ENCODE measurements at places on chromosomes 4 and X.

DNA sequence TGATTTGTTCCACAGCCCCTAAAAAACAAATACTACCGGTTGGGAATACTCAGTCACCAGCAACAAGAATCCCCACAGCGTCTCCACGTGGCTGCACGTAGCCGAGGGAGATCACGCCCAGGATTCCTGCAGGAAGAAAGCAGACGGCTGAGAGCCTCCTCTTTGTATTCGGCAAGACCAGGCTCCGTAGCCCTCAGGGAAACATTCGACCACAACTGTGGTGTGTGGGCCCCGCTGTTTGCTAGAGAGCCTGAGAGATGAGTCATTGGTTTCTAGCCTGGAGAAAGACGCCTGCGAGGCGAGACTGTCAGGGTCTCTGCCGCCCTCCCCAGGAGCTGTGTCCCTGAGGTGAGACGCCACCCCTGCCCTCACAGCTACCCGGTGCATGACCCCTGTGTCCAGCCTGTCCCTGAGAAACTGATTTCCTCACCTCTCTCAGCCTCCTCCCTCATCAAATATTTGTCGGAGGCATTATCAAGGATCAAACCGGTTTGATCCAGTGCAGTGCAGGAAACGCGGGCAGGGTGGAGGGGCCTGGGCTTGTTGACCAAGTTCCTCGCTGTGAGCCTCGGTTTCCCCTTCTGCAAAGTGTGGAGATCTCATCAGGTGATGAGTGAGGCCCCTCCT is 4.7 kb upstream of the S100P start:
- DNase-seq: peak; percentile 56

GRCh38 chr4:22597471-22597870 is 81.6 kb upstream of the ADGRA3 start:
- DNase-seq: no peak

DNA sequence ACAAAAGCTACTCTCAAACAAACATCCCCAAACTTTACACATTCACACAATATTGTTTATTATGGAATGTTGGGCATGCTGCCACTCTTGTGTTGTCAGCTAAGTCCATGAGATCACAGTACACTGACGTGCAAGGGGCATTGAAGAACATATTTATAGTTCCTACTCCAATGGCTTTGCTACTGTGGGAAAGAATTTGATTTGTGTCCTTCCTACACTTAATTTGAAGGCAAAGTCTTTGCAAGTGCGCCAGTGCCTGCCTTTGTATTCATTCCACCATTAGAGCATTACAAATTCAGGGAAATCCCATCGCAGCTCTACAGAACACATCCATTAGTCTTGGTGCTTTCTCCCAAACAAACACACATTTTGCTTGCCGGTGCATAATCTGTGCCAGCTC is 45.4 kb upstream of the FTHL17 start:
- DNase-seq: no peak

GRCh38 chr4:112751447-112751846 is 114.5 kb downstream of the LARP7 start:
- no peak for DNase-seq

GRCh38 chr4:139461022-139461628 is 7.2 kb downstream of the RAB33B start:
- DNase-seq: peak; percentile 34

- no peak for DNase-seq
Observed at GRCh38 chr4:165684177-165684805, 188.7 kb upstream of the TLL1 start.

GRCh38 chrX:40273356-40274050 is 175.7 kb upstream of the BCOR start:
- DNase-seq: peak; percentile 33

DNA sequence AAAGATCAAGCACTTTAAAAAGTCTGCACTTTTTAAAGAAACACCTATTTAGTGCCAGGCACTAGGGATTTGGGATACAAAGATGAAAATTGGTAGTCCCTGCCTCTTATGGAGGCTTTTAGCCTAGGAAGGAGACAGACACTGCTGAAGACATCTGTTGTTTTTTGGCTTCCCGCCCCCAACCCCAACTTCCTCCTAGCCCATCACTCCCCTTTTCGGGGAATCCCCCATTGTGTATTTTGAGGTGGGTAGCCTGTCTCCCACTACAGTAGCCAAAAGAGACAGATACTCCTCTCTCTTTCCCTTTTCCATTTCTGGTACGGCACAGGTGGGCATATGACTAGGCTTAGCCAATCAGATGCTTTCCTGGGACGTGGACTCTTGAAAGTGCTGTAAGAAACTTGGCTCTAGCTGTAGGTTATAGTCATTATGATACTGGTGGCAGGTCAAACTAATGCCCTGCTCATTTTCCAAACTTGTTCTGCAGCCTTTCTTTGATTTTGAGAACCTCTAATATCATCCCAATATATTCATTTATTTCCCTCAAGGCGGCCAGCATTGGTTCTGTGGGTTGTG is 194.6 kb upstream of the RBPJ start:
- DNase-seq: no peak

GRCh38 chr4:33270403-33270802 is 2550.2 kb downstream of the PCDH7 start:
- no peak for DNase-seq

DNA sequence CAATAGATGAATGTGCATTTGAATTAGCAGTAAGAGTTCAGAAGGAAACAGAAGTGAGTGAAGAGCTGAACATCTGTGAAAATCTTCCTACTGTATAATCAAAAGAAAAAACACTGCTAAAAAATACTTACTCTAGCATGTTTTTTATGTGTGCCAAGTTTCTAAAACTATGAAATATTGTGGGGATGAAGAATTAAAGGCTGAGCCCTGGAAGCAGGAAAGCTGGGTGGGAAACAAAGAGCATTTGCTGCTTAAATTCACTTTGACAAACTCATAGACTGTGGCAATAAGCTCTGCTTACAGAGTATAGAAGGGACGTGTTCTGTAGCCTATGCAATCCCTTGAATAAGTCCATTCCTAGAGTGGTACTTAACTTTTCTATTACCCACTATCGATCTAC is 261.7 kb downstream of the ANKRD50 start:
- DNase-seq: no peak

DNA sequence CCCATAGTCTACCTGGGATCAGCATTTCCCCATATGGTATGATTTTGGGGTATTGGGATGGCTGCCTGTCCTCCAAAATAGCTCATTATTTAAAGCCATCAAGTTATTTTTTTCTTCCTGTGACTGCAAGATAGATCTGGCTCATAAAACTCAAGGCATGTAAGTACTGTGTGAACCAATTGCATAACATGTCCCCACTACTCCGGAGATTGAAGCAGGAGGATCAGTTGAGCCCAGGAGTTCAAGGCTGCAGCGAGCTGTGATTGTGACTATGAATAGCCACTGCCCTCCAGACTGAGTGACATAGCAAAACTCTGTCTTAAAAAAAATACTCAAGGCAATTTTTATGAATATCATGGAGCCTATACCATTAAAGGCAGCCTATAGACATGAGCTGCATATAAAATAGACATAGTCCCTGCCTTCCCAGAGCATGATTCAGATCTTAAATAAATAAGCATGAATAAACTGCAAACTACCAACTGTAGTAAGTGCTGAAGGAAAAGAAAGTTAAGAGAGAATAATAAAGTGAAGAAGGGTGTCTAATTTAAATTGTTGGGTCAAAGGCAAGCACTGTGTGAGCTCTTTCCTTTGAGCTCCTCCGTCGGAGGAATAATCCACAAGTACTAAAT is 16.9 kb upstream of the MMAA start:
- DNase-seq: no peak

DNA sequence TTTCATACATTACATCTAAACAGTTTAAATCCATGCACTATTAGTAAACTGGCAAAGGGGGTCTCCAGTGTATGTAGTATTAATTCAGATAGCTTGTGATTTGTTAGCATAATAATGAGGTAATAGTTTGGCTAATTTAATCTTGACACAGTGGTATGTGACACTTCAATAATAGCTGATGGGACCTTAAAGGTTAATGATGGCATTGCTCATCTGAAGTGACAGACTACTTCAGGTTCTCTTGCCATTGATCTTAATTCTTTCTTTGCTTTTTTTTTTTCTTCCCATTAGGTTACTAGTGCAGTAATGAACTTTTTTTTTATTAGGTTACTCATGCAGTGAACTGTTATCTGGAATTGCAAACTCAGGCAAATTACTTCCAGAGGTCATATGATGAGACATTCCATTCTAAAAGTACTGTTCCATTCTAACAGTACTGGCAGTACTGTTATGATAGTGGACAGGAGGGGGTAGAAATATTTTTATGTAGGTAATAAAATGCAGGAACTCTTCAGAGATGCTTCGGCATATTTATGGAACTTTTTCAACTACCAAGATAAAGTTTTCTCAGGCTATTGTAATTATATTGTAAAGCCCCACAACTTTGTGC is 911.3 kb upstream of the LCORL start:
- DNase-seq: no peak

DNA sequence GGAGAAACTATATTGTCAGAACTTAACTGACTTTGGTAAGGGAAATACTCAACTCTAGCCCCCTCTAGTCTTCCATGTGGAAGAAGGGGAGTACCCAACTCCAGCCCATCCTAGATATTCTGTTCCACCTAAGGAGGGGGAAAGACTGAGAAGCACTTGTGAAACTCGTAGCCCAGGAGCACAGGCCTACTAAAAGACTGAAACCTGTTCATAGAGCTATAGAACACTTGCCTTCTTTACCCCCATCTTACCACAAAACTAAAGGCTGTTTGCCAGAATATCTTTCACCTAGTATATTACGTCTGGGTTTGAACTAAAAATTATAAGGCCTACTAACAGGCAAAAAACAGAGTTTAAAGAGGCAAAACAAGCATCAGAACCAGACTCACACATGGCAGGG is 15.5 kb downstream of the CLDN22 start:
- DNase-seq: no peak

- DNase-seq: no peak
Observed at GRCh38 chr4:182491719-182492118, 248.5 kb downstream of the TENM3 start.

GRCh38 chr4:155795991-155796390 is 37.2 kb downstream of the GUCY1B1 start:
- DNase-seq: no peak

DNA sequence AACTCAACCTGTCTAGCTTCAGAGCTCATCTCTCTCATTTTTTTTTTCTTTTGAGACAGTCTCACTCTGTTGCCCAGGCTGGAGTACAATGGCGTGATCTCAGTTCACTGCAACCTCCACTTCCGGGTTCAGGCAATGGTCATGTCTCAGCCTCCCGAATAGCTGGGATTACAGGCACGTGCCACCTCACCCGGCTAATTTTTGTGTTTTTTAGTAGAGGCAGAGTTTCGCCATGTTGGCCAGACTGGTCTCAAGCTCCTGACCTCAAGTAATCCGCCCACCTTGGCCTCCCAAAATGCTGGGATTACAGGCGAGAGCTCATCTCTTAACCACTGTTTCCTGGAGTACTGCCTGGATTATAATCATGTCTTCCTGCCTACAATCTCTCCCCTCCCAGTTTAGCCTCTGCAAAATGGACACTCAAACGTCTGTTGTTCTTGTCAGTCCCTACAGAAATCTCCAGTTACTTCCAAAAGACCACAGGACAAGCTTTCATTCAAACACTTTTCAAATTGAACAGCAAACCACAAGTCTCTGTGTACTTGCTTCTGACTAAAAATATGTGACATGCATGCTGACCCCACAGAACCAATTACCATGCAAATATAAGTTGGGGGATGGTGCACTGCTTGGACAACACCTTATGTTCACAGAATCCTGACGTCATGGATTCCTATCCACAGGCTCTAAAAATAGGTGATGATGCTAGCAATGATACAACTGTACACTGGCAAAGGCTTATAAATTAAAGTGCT is 137.2 kb downstream of the SH3KBP1 start:
- DNase-seq: no peak

DNA sequence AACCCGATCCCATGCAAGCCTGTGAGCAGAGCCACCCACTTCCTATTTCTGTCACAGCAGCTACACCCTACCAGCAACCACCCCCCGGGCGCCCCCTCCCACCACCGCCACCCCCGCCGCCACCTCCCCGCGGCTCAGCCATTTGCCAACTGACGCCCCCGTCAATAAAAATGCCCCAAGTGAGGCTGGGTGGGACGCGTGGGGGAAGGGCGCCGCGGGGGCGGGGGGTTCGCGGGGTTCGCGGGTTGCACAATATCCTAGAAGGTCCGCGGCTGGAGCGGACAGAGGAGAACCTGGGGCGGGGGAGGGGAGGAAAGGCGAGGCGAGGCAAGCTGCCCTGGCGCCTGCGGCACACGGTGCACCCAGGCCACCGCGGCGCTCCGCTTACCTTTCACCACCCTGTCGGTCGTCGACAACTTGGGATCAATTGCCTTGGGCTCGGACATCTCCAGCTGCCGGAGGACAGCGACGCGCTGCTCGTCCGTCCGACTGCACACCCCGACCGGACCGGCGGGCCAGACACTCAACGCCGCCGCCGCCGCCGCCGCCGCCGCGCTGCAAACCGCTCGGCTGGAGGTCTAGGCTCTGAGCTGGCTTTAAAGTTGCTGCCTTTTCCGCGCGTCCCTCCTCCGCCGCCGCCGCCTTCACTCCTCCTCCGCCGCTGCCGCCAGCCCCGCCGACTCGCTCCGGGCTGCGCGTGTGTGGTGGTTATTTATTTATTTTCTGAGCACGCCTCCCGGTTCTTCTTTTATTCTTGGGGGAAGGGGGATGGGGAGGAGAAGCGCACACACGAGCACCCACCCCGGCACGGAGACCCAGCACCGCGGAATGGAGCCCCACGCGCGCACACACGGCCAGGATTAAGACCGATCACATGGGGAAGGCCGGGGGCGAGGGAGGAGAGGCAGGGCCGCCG is 717 bp downstream of the PPP3CA start:
- peak; percentile 44 for DNase-seq

DNA sequence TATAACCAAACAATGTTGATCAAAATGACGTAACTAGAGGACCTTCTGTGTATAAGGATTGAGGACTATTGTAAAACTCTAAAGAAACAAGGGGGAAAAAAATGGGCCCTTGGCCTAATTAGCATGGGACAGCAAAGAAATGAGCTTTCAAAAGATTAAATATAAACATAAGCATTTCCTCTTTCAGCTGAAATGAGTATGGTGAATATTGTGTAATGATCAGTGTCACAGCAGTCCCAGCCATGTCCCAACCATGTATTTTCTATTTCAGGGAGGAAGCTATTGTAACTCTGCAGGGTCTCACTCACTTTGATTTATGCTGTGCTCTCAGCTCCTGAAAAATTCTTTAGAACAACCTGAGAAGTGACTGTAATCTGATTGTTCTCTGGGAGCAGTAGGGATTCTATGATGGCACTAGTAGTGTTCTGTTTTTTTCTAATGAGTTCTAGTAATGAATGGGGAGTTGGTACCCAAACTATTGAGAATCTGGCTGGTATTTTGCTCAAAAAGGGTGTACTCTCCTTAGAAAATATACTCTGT is 25.8 kb downstream of the ANXA10 start:
- DNase-seq: peak; percentile 53

- no peak for DNase-seq
Observed at GRCh38 chrX:68461576-68461975, 28.3 kb upstream of the OPHN1 start.

DNA sequence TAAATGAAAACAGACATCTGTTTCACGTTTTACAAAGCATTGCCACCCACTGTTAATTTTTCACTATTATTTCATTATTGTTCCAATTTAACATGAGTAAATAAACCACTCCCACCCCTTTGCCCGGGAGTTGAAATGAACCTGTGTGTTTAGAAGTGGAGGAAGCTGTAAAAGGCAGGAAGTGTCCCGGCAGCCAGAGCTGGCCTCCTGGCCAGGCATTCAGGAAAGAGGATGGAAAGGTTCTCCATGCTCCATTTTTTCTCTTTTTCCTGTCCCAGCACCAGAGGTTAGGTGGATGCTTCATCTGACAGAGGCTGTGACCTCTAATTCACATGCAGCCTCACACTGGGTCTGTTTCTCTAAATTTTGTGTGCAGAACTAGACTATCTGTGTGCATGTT is 55.5 kb upstream of the LNX1 start:
- DNase-seq: no peak
